ENCODE measurements at places on chromosomes 4 and X. TPM values are rescaled to one million over a fixed set of nuclear protein-coding genes. Genes with fewer than 3 reads are reported as not detected.
A peak's percentile ranks its signal among the peaks of the same experiment; 100 is the strongest.

DNA sequence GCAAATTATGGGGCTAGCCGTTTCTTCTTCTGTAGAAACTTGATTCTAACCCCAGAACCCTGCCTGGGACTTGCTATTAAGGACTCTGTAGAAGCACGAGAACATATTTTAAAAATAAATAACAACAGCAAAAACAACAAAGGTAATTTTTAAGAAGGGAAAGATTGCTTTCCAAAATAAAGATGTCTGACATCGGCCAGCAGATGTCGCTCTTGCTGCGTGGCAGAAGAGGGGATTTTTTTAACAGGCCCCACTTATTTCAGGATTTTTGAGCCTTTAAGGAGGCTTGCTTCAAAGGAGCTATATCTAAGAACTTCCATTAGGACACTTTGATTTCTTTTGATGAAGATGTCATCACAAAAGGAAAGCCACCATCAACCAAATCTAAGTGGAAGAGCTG is 62.8 kb upstream of the EGFL6 start:
- DNase-seq = peak; percentile 81

GRCh38 chr4:98605216-98605615 is 53.2 kb downstream of the TSPAN5 start:
- no peak for DNase-seq

DNA sequence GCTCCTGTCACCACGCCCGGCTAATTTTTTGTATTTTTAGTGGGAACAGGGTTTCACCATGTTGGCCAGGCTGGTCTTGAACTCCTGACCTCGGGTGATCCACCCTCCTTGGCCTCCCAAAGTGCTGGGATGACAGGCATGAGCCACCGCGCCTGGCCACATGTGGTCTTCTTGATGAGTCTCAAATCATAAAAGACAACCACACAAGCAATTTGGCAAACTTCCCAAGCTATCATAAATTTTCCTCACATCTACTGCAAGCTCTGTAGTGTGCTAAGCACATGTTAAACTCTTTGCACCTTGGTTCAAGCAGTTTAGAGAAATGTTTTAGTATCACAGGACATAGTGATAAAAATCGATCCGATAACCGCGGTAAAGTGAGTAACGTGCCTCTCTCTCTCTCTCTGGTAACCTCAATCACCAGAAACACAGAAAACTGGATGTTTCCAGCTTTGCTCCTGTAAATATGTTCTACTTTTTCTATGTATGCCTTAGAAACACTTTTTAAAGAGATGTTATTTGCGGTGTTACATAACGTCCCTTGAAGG is 256.8 kb downstream of the DHRSX start:
- peak; percentile 26 for DNase-seq

- no peak for DNase-seq
These were observed 27.1 kb upstream of the STX18 start for GRCh38 chr4:4568806-4569427.

DNA sequence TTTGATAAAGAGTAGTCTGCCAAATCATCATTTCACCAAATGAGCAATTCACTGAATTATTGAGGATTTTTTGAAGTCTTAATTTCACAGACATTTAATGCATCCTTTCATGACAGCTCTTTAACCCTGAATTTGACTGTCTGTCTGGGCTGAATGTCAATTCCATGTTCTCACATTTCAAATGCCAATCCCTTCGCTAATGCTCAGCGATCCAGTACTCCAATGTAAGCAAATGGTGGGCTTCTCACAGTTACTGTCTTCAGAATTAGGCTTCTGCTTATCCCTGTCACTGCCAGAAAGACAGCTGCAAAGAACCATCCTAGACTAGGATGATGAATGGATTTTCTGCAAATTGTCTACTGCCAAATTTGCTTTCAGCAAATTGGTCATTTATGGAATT is 36.2 kb upstream of the USP38 start:
- DNase-seq = no peak

DNA sequence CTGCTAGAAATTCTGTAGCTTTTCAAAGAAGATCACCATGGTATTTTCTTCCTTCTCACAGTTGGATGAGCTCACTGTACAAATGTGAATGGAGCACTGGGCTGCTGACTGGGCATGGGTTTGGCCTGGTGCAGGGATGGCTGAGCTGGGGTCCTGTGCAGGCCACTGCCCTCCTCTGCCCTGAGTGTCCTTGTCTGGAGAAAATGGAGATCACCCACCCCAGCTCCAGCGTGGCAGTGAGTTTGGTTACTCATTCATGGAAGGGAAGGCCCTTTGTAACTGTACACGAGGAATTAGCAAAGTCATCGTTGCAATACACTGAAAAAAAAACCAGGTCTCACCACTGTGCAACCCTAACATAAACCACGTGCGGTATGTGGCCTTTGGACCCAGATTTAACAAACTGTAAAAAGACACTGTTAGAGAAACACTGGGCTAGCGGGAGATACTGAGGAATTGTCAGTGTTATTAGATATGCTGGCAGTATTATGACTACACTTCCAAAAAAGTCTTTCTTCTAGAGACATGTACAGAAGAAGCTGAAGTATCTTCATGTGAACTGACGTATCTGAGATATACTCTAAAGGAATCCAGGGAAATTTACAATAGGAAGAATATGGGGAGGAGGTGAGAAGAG is 16.1 kb upstream of the TBC1D14 start:
- no peak for DNase-seq

- no peak for DNase-seq
These were observed 48.5 kb downstream of the SMIM31 start for GRCh38 chr4:164802301-164802901.

GRCh38 chr4:48602763-48603162 is 112.7 kb downstream of the ZAR1 start:
- no peak for DNase-seq

GRCh38 chrX:3393178-3393577 is 46.7 kb upstream of the MXRA5 start:
- no peak for DNase-seq

- no peak for DNase-seq
These were observed 192.0 kb downstream of the CXXC4 start for GRCh38 chr4:104302731-104303130.

GRCh38 chrX:11666952-11667685 is 1.4 kb upstream of the ARHGAP6 start:
- no peak for DNase-seq

DNA sequence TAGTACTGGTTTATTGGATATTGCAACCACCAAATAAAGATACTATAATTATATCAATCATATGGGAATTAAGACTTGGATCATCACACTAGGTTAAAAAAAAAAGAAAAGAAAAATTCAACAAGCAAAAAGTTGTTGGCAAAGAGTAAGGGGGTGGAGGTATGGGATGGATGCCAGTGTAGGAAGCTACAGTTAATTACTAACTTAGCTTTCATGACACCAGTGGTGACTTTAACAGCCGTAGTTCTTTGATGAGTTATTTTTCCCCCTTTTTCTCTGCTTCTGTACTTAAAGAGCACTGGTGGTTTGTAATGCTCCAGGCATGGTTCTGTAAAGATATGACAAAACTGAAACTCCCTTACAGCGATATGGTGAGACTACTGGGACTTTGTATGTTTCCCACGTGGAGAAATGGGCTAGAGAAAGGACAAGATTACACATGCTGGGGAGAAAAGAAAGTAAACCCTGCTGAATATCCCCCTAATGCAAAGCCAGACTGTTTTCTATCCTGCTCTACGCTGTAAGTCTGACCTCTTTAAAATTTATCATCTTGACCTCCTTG is 210.8 kb downstream of the SPOCK3 start:
- DNase-seq = no peak

DNA sequence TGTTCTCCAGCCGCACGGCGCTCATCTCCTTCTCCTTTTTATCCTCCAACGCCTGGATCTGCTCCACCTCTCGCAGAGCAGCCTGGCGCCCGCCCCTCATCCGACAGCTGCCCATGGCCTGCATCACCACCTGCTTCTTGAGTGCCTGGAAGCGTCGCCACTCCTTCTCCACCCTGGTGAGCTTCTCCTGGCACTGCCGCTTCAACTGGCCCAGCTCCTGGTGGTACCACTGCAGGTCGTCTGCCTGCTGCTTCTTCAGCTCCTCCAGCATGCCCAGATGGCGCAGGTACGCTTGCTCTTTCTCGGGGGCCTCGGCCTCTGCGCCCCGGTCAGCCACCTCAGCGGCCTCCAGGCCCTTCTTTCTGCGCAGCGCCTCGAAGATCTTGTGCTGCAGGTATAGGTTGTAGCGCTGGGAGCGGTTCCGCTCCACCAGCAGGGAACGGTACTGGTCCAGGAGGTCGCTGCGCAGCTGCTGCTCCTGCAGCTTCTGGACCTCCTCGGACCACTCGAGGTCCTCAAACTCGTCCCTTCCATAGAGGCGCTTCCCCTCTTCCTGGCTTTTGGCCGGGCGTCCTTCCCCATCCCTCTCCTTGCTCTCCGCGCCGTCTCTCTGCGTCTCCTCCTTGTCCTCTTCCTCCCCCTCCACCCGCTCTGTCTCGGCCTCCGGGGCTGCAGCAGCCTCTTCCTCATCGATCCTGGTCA is 1.2 kb upstream of the TADA2B start:
- DNase-seq = no peak

DNA sequence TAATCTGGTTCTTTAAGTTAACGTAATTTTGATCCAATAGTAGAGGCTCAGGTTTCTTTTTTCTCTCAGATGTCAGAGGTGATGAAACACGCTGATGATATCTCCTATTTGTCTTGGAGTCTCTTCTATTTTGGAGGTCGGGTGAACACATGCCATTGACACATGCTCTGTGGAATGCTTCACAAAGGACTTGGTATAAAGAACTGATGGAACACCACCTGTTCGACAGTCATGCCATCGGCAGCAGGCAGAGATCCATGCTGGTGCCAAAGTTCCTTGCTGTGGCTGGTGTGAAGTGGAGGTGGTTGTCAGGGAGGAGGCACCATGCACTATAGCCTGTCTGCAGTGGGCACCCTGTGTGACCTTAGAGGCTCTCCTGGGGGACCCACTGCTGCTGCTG is 94.9 kb downstream of the ATP8A1 start:
- no peak for DNase-seq

DNA sequence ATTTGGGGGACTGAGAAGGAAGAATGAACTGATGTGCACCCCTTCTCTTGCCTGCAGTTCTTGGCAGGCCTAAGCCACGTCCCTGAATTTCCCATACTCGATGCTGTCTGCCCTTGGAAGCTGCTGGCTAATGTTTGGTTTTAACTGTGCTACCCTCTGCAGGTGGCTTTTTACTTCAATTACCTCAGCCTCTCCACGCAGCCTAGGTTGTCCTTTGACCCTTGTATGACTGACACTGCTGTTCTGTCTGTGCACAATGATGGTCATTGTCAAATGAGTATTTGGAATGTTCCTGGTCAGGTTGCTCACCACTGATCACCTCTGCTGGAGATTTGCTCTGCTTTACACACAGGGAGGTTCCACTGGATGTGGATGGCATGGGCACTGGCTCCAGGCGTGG is 137.1 kb downstream of the ZNF518B start:
- no peak for DNase-seq

DNA sequence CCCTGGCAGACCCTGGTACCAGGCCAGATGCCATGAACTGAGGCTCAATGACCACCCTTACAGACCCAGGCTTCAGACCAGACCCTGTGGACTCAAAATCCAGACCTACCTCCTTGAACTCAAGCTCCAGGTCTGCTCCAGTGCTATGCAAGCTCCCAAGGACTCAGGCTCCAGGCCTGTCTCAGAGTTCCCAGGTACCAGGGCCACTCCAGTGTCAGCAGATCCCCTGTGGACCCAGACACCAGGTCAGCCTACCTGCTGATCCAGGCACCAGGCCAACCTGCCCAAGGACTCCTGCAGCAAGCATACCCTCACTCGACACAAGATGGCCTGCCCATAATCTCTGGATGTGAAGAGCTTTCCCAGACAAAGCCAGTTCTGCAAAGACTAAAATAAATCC is 44.7 kb upstream of the MAGED4 start:
- DNase-seq = peak; percentile 58

- no peak for DNase-seq
These were observed 162.8 kb upstream of the POU3F4 start for GRCh38 chrX:83345298-83345697.

DNA sequence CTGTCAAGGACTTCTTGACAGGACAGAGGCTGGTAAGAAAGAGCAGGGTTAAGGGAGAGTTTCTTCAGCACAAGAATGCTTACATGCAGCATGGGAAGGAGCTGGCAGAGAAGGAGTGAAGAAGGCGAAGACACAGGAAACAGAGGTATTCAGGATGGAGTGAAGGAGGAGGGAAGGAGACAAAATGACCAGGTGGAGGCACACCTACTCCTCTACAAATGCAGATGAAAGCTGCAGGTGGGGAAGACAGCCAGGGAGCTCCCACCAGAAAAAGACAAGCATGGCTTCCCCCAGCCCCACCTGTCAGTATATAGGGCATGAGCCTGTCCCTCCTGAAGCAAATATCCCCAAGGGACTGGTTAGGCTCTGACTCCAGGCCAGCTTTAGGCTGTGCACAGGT is 29.6 kb upstream of the NKRF start:
- no peak for DNase-seq

DNA sequence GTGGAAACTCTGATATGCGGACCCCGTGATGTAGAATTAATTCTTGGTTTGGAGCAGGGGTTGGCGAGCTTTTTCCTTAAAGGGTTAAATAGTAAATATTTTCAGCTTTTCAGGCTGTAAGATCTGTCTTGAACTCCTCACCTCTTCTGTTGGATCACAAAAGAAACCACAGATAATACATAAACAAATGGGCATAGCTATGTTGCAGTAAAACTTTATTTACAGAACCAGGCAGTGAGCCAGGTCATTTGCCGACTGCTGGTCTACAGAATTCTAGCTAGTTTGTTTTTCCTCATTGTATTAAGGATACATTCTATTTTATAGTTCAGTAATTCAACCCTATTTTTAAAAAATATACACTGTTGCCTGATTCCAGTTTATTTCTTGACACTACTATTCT is 116.6 kb downstream of the PAPSS1 start:
- DNase-seq = no peak

DNA sequence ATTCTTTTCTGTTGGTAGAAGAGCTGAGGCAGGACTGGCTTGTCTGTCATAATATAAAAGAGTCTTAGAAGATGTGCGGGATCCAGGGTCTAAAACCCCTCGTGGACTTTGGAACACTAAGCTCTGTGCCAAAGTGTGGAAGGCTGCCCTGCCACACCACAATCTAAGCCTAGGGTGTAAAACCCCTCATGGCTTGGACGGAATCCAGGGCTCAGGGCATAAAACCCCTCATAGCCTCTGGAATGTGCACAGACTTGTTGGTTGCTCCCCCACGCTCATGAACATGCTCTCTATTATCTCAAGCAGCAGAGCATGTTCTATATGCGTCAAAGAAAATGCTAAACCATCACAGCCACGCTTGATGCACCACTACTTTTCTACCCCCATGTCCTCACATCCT is 483.6 kb downstream of the GABRG1 start:
- DNase-seq = no peak

DRD5 gene
- total RNA-seq = not detected

ARL13A gene
- not detected for total RNA-seq

MAML3 gene
- total RNA-seq = 6.5 TPM

COX7B2 gene
- not detected for total RNA-seq

SLC10A6 gene
- total RNA-seq = 3.6 TPM

FGF2 gene
- total RNA-seq = 27.5 TPM

SSX4B gene
- not detected for total RNA-seq

GABRG1 gene
- total RNA-seq = not detected

CXCL5 gene
- 0.14 TPM for total RNA-seq

UGT2B11 gene
- total RNA-seq = not detected

FREM3 gene
- not detected for total RNA-seq

IL15 gene
- total RNA-seq = 3.7 TPM

PNMA6A gene
- total RNA-seq = 1.5 TPM

CLNK gene
- total RNA-seq = 0.19 TPM

TLR3 gene
- 13.8 TPM for total RNA-seq

LUZP4 gene
- total RNA-seq = not detected

IL2 gene
- not detected for total RNA-seq

CDX4 gene
- not detected for total RNA-seq

GABRE gene
- total RNA-seq = 19.2 TPM

All from posterior vena cava (tissue), 2 donors.